Right ventricle myocardium inferior (tissue), 1 donor: ENCODE measurements at places on chromosomes 7 and 10. TPM values are rescaled to one million over a fixed set of nuclear protein-coding genes. Genes with fewer than 3 reads are reported as not detected.

GRCh38 chr10:62234077-62234605, 34.5 kb downstream of the RTKN2 start:
- no peak for DNase-seq

- DNase-seq, result no peak
Measured at GRCh38 chr10:124370426-124370825, 48.3 kb downstream of the OAT start.

GRCh38 chr10:94310369-94310768, 52.4 kb downstream of the NOC3L start:
- no peak for DNase-seq

GRCh38 chr7:150971242-150972022, 6.7 kb downstream of the KCNH2 start:
- DNase-seq, result peak; percentile 70

GRCh38 chr7:134669845-134670373, 23.3 kb downstream of the BPGM start:
- no peak for DNase-seq

- peak; percentile 75 for DNase-seq
Measured at GRCh38 chr7:67371429-67372305, 375.0 kb downstream of the TYW1 start.

DNA sequence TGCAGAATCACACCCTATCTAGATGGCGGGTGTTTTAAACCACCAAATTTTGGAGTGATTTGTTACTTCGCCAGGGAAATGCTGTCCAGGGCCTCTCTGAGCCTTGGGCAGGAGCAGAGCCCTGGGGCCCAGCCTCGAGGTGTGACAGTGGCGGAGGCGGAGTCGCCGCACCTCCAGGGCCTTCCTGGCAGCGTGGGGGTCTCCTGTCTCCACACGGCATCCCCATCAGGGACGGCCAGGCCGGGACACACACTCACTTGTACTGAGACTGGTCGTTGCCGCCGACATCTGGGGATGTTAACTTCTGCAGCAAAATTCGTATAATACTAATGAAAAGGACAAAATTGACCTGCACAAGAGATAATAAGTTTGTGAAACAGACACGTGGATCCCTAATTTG, 110.7 kb downstream of the VIPR2 start:
- no peak for DNase-seq

- no peak for DNase-seq
Measured at GRCh38 chr10:9545073-9545472, 1472.6 kb upstream of the CELF2 start.

DNA sequence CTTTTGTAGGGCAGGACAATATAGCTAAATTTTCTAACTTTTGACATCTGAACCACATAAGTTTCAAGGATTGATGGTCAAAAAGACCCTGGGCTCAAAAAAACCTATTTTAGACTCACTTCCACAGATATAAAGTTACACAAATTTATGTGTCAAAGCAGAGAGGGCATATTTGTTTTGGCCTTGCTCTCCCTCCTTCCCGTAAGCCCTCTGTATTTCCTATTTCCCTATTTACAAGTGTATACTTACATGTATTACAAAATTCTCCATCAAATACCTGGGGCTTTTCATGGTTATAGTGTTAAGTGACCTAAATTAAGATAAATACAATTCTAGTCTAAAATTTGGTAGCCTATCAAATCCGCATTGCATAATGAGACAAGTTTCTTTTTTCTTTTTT, 2.6 kb downstream of the KDM7A start:
- DNase-seq, result no peak

- DNase-seq, result no peak
Measured at GRCh38 chr7:19928247-19928646, 154.8 kb upstream of the TMEM196 start.

GRCh38 chr7:154720016-154720415, 282.9 kb downstream of the PAXIP1 start:
- no peak for DNase-seq

DNA sequence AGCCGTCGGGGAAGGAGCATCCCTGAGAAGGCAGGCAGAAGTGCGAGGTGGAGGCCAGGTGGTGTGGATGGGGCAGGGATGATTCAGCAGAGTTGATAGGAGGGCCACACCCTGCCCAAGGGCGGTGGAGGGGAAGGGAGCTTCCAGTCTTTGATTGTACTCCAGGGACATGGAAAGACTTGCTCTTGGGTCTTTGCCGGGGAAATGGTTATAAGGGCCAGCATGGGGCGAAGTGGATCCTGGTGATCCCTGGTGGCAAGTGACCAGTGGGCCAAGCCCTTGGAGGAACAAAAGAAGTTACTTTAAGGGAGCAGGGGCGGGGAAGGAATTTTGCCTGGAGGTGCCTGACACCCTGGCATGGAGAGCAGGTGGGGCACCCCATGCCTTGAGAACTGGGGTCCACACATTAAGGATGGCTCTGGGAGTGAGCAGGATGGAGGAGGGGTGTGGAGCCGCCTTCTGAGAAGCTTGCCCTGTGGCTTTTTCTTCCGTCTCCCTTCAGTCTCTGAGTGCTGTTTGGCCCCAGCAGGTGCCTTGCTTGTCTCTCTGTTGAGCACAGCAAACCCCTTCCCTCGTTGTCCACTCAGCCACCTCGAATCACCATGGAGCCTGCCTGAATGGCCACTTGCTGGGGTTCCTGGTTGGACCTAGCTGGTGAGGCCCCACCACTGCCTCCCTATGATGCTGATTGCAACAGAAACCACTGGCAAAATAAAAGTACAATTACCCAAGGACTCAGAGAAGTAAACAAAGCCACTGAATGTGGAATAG, 83.9 kb downstream of the RAMP3 start:
- DNase-seq, result no peak

GRCh38 chr7:47866120-47866519, 82.1 kb downstream of the PKD1L1 start:
- DNase-seq, result no peak

GRCh38 chr10:43234471-43235041, 32.3 kb downstream of the RASGEF1A start:
- peak; percentile 59 for DNase-seq

- peak; percentile 77 for DNase-seq
Measured at GRCh38 chr7:128266883-128267594, 26.0 kb downstream of the LEP start.

DNA sequence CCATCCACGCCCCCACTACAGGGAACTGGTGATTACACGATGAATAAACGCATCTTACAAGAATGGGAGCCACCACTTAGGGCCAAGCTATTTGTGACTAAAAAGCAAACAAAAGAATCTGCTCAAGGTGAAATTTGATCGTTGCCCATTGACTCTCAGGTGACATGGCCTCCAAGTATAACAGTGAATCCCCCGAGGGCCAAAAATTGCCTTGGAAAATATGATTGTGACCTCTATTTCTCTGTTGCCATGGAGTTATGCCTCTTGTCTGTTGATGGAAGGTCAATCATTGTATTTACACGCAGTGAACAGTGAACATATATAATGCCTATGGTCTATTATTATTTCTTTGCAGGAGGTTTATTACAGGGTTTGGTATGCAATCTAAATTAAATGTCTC, 282.3 kb downstream of the KLF6 start:
- DNase-seq, result no peak

- no peak for DNase-seq
Measured at GRCh38 chr7:3039787-3040186, 3.9 kb downstream of the CARD11 start.

The TFR2 gene
- total RNA-seq, result 0.22 TPM

The KCNIP2 gene
- total RNA-seq, result 409 TPM

The AKR1C3 gene
- total RNA-seq, result 40.5 TPM

The SPDYE5 gene
- not detected for total RNA-seq

The URGCP gene
- 44.4 TPM for total RNA-seq

The C10orf105 gene
- 0.05 TPM for total RNA-seq

The HGF gene
- total RNA-seq, result 3.1 TPM

The DNAH11 gene
- total RNA-seq, result 0.08 TPM

The ADRB1 gene
- 63.1 TPM for total RNA-seq

The PLAC9 gene
- 45.2 TPM for total RNA-seq

The FEZF1 gene
- total RNA-seq, result not detected

The DYNC1I1 gene
- 30.7 TPM for total RNA-seq

The PANK1 gene
- total RNA-seq, result 19.0 TPM

The PTPRZ1 gene
- total RNA-seq, result 0.41 TPM

The CFAP58 gene
- total RNA-seq, result 1.1 TPM

The LSM5 gene
- 39.2 TPM for total RNA-seq
